ENCODE measurements at places on chromosomes 3 and 15.

GRCh38 chr15:57647071-57647790 is 55.5 kb downstream of the MYZAP start:
- no peak for DNase-seq

DNA sequence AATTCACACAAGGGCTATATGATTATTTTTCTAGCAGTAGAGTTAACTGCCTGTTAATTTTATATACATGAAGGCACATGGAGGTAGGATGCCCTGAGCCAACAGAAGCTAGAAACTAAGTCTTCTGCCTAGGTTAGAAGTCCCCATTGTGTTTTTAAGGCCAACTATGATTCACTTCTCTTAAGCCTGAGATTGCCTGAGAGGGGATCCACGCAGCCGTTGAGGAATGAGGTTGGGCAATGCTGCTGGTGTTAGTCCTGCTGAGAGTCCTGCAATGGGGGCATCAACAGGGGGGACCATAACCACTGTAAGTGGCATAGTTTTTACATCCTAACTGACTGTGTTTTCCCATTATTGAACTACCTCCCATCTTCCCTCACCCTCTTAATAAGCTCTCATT is 60.1 kb upstream of the PFN2 start:
- DNase-seq: no peak

DNA sequence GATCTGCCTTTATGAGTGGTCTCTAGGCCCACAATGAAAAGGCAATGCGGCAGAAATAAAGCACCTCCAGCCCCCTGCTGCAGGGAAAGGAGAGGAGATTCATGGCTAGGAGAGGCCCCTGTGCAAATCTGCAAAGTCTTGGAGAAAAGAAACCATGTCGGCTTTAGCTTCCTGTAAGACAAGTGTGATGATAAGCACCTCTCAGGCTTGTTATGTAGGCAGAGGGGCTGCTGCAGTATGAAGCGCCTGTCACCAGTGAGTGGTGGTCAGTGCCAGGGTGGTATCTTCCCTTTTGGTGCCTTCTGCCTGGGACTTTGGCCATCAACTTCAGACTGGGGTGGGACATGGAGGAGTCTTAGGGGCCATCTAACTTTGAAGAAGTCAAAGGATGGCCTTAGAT is 59.2 kb upstream of the ARHGEF3 start:
- DNase-seq: no peak

DNA sequence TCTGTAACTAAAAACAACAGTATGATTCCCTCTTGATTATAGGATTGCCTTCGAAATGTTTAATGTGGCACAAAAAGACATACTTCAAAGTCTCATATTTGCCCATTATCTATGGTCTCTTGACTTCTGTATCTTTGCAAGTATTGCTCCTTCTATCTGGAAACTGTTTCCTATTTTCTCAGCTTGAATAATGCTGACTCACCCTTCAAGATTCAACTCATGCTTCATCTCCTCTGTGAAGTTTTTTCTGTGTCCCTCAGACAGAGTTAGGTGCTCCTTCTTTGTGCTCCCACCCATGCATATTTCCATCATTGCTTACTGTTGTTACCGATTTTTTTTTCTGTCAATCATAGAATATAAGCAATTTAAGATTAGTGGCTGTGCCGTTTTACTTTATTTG is 192.8 kb upstream of the ROBO1 start:
- no peak for DNase-seq

DNA sequence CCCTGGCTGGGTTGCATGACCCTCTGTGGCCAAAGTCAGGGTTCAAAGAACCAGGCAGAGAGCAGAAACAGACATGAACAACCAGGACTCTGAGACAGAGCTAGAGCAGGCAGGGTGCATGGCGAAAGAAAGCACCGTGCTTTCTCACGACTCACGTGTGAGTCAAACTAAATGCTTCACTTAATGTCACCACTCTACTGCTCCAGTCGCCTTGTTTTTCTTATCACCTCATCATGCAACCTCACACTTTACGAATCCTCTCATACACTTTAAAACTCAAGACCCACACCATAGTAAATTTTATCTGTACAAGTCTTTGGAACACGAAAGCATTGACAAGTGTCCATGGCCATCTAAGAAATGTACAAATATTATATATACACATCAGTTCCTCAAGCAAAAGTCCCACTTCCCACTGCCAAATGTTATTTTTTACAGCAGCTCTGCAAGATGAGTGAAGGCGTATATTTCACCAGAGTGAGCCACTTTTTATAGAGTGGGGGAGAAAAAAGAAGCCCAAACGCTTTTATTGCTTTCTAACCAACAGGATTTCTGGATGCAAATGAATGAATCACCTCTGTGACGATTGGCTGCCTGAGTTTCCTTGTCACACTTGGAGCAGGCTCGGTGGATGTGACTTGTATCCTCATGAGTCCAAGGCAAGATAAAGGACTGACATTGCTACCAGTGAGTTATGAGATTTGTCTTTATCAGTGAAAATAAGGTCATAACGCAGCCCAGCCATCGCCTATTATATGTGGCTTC is 16.0 kb upstream of the MEGF11 start:
- no peak for DNase-seq

- no peak for DNase-seq
These were observed 10.5 kb downstream of the CAPN7 start for GRCh38 chr3:15216501-15216900.

DNA sequence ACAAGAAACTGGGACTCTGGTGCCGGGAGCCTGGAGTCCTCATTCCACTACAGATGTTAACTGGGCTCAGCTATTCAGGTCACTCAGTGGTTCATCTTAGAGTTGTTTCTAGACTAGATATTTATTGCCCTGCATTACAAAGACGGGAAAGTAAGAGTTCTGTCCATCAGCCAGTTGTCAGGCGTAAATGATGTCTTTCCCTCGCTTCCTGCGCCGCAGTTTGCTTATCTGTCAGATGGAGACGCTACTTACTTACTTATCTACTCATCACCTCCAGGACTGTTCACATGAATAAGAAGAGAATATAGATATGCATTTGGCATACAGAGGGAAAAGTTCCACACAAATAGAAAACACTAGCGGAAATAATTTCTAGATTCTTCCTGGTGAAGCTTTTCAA is 47.8 kb upstream of the CGNL1 start:
- no peak for DNase-seq

DNA sequence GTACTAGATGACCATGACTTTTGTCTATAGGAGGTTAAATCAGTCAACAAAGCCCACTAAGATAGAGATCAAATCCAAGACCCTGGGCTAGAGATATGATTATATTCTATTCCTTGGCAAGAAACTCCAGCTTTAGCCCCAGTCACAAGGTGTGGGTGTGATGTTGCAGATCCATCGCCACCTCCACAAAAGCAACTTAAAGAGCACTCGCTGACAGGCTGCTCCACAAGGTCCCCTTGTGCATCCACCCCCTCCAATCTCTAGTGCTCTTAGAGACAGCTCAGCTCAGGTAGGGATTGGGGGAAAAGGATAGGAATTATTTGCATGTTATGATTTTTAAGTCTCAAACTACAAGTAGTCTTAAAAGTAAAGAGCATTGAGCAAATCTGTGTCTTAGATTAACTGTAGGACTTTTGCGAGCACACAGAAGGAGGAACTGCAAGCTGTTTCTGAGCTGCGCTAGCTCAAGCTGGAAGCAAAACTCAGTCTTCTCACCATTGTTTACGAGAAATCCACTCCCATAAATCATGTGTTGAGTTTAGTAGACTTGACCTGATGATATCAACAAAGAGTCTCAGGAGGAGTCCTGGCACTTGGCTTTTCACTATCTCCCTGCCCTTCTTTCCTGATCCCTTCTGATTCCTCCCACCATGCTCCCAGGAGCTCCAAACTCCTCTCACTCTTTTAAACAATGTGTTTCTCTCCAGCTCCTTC is 177.6 kb downstream of the STAC start:
- DNase-seq: no peak

DNA sequence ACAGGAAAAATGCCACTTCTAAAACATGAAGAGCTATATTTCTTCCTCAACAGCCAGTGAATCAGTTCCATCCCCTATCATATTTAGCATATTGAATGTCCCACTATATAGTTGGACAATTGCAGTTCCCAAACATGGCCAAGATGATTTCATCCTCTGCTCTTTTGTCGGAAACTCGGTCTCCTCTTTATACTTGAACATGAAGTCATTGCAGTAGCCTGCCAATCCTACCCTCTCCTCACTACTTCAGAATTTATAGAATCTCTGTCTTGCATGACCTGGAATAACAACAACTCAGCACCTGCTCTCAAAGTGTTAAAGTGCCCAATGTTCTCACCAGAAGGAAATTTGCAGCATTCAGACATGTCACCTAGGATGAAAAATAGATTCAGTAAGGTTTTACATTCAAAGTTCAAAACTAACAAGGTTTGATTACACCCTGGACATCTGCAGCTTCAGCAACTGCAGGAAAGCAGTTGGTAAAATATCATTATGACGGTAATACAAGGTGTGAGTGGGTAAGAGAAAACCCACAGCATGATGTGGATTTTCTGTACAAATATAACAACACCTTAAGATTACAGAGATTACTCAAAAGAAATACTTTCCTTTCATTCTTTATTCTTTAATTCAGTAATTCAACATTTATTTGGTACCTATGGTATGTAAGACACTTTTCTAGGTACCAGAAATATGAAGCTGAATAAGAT is 52.5 kb downstream of the TP63 start:
- no peak for DNase-seq

GRCh38 chr3:168407381-168407780 is 311.7 kb upstream of the GOLIM4 start:
- no peak for DNase-seq

DNA sequence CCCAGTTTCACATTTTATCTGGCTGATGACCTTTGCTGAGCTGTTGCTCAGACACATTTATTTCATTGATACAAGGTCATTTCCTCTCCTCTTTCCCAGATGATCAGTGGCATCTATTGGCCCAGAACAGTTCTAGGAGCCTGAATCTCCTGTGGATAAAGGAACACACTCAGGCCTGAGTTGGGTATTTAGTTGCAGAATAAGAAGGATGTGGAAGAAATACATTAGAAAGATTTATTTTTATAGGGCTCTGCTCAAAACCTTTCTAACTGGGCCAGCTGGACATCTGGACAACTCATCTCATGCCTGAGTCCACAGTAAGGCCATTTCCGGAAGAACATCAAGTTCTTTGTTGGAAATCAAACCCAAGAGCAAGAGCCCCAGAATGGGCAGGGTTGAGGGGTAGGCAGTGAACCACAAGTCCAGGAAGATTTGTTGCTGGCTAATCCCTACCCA is 19.7 kb upstream of the MFGE8 start:
- DNase-seq: no peak

GRCh38 chr15:38600236-38600635 is 35.6 kb upstream of the RASGRP1 start:
- DNase-seq: no peak

GRCh38 chr3:57538465-57538864 is 5.7 kb downstream of the DNAH12 start:
- DNase-seq: no peak

- no peak for DNase-seq
These were observed 65.7 kb downstream of the SHQ1 start for GRCh38 chr3:72782521-72782920.

DNA sequence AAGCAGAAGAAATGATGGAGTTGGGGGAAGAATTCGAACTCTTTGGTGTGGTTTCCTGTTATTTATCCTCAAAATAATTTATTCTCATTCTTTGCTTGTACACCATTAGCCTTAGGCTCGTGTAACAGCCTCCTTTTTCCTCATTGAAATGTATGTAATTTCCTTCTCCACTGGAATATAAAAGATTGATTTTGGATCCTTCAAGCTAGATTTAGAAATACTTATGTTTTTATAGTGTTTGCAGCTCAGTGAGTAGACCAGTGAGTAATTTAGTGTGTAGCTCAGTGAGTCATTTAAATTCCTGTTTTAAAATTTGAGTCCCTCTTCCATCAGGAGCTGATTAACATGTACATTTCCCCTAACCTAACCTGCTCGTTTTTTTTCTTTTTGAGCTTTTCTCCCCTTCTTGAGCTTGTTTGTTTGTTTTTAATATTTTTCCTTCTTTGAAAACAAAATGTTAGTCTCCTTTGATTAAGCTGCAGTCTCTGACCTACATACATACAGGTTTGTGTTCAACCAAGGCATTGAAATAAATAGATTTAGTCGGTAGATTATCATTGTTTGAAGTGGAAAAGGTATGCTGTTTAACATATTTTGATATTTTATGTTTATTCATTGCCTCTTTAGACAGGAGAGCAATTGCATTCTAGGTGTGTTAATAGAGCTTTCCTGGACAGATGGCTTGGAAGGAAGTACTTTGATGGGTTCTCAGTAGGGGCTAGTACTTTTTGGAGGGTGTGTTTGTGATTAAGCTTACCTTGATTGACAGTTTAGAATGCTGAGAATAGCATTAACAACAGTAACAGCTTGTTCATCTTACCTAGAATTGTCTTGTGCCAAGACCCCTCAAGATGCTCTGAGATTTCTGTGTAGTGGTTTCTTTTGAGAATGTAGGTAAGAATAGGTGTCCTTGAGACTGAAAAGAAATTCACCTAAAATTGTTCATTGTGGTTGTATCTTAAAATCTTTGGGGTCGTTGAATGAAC is 5.9 kb downstream of the USP3 start:
- no peak for DNase-seq

Data from neural crest cell (in vitro differentiated cells).